ENCODE measurements at places on chromosomes 3 and 15.

DNA sequence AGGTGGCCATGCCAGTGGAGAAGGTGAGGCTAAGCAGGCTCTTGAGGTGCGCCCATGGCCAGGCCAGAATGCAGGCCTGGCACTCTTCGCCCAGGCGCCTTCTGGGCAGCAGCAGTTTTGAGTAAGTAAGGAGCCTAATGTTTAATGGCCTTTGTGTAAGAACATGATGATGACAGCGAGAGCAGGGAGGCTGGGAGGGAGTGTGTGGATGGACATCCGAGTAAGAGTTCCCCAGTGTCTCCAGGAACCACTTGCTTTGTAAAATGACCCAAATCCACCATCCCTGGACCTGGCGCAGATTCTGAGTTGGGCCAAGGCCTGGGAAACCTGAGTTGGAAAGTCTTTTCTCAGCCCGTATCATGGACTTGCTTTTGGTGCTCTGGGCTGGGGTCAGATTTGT, 24.1 kb downstream of the KLF13 start:
- no peak for DNase-seq

GRCh38 chr3:25476639-25477038, 48.6 kb downstream of the RARB start:
- DNase-seq = no peak

DNA sequence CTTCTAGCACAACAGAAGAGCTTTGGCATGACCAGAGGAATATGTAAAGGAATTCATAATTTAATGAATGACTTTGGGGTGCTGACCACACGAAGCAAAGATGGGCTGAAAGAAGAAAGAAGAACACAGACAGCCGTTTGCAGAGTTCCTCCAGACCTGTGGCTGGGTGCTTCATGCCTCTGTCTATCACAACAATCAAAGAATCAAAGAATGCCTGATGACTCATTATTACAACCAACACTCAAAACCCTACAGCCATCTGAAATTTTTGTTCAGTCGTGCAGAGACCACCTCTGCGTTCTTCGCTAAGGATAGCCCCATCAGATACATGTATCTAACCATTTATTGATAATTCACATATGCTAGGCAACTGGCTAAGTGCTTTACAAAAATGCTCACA, 129.0 kb upstream of the PRICKLE2 start:
- no peak for DNase-seq

DNA sequence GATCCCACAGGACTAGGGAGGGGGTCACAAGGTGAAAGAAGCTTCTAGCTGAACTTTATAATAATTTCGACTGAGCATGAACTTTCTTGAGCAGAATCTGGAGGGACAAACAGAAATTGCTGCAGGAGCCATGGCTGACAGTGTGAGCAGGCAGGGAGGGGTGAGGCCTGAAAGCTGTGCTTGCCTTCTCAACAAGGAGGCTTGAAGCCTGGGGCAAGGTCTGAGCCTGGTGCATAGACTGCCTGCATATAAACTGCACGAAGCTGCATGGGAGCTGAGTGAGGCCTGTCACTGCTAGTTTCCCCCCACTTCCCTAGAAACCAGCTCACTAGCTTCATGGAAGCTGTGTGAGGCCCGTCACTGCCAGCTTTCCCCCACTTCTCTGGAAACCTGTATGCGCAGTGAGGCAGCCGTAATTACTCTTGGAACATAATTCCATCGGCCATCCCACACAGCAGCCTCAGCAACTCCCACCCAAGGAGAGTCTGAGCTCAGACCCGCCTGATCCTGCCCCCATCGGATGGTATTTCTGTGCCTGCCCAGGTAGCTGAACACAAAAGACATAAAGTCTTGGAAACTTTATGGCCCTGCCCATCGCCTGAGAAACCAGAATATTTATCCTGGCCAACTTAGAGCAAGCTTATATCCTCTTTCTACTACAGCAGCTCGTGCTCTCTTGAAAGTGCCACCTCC, 136.5 kb downstream of the PLCH1 start:
- no peak for DNase-seq

DNA sequence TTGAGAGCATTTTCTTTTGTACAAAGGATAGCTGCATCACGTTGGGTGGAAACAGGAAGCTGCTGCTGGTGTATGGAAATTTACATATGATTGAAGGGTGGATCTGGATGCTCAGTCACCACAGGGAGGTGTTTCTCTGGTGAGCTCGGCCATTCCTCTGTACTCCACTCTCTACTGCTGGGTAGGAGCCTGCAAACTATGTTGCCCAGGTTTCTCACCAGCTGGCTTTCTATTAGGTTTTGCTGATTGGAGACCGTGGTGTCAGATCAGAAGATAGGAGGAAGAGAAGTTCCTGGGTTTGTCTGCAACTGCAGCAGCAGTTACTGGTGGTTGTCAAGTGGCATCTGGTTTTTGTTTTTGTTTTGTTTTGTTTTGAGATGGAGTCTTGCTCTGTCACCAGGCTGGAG, 61.7 kb downstream of the TAMM41 start:
- DNase-seq = peak; percentile 28

DNA sequence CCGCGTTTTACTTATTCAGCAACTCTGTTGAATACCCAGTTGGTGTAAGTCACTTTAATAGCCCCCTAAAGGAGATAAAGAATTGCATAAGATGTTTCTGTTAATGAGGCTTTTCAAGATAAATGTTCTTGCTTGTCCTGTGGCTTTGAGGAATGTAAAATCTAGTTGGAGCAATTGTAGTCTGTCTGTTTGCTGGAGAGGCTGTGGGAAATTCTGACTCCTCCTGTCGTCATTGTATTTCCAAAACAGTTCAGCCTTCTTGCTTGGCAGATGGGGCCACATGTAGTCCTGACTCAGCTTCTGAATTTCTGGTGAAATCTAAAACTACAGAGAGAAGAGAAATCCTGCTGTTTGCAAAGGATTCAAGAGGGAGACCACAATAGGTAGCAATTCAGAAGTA, 114.4 kb downstream of the RYR3 start:
- DNase-seq = no peak

DNA sequence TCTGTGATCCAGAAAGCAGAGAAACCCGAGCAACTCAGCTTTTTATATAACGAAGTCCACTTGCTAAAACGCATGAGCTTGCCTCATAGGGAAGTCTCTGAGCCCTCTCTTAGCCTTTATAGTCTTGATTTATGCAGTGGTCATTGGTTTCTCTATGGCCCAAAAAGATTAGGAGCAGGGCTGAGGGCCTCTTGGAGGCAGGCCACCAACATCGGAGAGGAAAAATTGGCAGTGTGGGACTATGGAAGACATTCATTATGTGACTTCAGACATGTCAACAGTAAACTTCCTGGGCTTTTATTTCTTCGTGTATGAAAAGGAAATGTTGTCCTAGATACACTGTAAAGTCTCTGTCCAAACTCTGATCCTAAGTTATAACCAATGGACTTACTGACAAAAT, 13.5 kb downstream of the RAB8B start:
- DNase-seq = no peak

GRCh38 chr3:174023421-174023820, 625.9 kb downstream of the NLGN1 start:
- DNase-seq = no peak

GRCh38 chr15:35181538-35181937, 96.4 kb upstream of the NANOGP8 start:
- no peak for DNase-seq

DNA sequence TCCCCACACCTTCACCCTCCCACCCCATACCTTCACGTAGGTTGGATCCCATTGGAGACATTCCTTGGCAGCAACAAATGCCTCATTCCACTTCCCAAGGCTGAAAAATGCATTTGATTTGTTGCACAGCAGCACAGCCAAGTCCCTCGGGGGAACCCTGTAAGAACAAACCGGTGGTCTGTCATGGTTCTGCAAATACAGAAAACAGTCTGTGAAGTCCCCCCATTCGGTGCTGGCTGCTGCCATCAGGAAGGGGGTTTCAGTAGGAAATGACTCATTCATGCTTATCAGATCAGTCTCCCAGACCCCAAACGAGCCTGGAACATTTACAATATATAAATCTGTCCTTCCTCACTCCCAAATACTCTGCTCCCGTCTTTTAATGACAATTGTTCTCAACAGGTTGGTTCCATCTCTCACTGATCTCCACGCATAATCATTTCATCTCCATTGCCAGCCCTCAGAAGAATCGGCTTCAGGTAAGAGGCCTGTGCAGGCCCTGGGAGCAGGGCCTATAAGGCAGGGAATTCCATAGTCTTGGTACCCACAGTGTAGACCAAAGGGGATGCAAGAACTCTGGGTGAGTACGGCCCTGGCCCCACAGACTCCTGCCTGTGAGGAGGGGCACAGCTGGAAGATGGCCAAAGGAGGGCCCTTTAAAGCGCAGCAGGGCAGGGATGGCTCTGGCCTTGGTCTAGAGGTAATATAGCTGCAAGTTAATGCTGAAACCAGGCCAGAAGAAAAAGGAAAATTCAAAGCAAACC, 41.6 kb downstream of the TRANK1 start:
- DNase-seq = no peak

GRCh38 chr3:62679988-62680387, 195.2 kb downstream of the CADPS start:
- no peak for DNase-seq

DNA sequence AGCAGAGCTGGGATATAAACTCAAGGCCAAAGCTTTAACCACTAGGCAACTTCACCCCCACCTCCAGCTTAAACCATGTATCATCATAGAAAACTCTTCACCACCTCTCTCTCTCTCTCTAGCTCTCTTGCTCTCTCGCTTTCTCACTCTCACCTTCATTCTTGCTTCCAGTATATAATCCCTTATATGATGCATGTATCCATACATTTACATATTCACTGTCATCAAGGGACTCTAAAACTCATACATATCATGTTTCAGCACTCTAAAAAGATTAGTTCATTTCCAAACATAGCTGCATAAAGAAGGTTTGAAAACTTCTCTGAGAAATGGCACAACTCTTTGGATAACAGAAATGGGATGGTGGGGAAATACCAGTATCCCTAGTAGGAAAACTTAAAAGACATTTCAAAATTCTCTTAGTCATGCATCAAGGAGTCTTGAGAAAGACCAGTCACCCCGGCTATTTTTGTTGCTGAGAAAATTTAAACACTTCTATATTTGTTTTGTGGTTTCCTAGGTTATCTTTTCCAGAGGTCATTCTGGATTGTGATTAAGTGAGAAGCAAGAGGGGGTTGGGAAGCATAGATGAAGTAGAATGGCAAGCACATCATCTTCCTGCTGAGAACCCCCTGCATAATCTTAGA, 447.8 kb upstream of the THBS1 start:
- no peak for DNase-seq

DNA sequence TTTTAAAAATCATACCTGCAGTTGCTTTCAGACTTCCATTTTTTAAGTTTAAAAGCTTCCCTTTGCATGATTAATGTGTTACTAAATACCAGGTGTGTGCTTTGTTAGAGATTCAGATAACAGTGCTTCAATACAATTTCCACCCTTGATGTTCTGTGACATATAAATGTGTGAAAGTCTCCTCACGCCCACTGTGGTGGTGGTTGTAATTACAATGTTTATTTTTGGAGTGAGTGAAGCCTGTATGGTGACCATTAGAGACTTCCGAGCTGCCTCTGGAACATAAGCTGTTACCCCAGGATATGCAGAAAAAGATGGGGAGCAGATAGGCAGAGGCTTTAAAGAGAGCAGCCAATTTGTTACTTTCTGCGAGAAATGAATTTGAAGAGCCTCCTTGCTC, 57.2 kb downstream of the P3H2 start:
- no peak for DNase-seq

- DNase-seq = no peak
These were observed 78.5 kb upstream of the SCN5A start for GRCh38 chr3:38728008-38728407.

DNA sequence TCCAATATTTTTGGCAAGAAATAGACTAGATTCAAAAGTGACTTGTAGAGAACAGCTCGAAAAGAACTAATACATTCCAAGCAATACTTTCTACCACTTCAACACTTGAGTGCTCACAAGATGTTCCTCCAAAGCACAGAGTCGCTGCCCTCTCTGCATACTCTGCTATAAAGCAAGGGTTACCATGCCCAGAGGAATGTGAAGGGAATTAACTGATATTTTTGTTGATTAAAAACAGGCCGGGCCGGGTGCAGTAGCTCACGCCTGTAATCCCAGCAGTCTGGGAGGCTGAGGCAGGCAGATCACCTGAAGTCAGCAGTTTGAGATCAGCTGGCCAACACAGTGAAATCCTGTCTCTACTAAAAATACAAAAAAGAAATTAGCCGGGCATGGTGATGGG, 57.6 kb upstream of the CSPG5 start:
- no peak for DNase-seq

- DNase-seq = no peak
These were observed 2.2 kb downstream of the LTK start for GRCh38 chr15:41511331-41511898.

GRCh38 chr3:70519026-70519425, 206.6 kb upstream of the MDFIC2 start:
- DNase-seq = no peak

GRCh38 chr3:141681390-141681780, 56.7 kb upstream of the RNF7 start:
- no peak for DNase-seq

- DNase-seq = no peak
These were observed 75.0 kb downstream of the GABRB3 start for GRCh38 chr15:26697913-26698312.
